ENCODE measurements at places on chromosomes 2 and 18. TPM values are rescaled to one million over a fixed set of nuclear protein-coding genes. Genes with fewer than 3 reads are reported as not detected.

Gene MAT2A
- 225 TPM for total RNA-seq

- peak; percentile 20 for DNase-seq
- no peak overlapping the region for H3K4me3 ChIP-seq
- H3K27me3 ChIP-seq = no peaks in the 10 kb centered on the region
Measured at GRCh38 chr2:211033765-211034164, 477.4 kb downstream of the CPS1 start.

GRCh38 chr2:120750488-120751210 lies 15.0 kb downstream of the GLI2 start:
- H3K4me1 ChIP-seq = peaks cover 10% of the 10 kb centered on the region
- DNase-seq = no peak
- no peak overlapping the region for H3K4me3 ChIP-seq
- H3K36me3 ChIP-seq = no peaks in the 10 kb centered on the region
- peak overlapping the region; percentile 65 for H3K27ac ChIP-seq

DNA sequence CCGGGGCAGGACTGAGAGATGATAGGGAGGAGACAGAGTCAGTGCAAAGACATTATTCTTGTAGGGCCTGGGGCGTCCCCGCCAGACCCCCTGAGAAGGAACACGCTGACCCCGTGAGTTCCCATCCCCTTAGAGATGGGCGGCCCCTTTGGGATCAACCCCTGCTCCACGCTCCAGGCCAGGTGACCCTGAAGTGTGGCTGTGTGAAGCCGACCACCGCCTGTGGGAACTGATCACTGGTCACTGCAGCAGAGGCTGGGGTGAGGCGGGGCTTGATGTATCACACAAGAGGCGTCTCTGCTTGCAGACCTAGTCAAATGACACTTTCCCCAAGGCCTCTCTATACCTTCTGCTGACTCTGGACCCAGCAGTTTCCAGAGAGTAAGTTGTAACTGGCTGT lies 157.4 kb upstream of the TWIST2 start:
- H3K4me1 ChIP-seq = no peaks in the 10 kb centered on the region
- no peak for DNase-seq
- no peak overlapping the region for H3K27ac ChIP-seq
- no peaks in the 10 kb centered on the region for H3K27me3 ChIP-seq
